ENCODE measurements at places on chromosomes 13 and 19.

DNA sequence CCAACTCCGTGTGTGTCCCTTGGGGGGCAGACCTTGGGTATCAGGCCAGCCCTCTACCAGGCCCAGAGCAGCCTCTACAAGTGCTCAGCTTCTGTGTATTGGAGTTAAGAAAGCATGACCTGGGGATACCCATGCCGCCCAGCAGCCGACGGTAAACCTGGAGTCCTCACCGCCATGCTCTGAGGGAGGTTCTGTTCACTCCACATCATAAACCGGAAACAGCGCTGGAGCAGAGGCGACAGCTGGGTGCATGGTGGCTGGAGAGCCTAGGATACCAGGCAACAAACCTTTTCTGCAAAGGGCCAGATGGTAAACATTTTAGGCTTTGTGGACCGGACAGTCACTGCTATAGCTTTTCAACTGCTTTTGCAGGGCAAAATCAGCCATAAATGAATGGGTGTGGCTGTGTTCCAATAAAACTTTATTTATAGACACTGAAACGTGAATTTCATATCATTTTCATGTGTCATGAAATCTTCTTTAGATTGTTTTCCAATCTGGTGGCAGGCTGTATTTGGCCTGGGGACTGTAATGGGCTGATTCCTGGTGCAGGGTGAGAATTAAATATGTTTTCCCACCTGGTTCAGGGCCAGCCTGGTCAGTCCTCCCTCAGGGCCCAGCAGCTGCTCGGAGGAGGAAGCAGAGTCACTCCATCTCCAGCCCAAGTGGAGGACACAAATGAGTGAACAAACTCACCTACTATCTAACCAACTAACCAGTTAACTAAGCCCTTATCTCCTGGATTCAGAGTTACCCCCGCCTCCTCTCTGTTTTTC, 30.9 kb downstream of the CEBPA start:
- no peaks in the 10 kb centered on the region for H3K36me3 ChIP-seq
- peaks cover 5% of the 10 kb centered on the region for H3K4me1 ChIP-seq
- H3K27ac ChIP-seq = no peak overlapping the region
- no peak for DNase-seq
- no peaks in the 10 kb centered on the region for H3K27me3 ChIP-seq

- no peak overlapping the region for H3K4me3 ChIP-seq
- no peaks in the 10 kb centered on the region for H3K27me3 ChIP-seq
- DNase-seq = peak; percentile 46
- peaks cover 18% of the 10 kb centered on the region for H3K4me1 ChIP-seq
- no peak overlapping the region for H3K27ac ChIP-seq
Measured at GRCh38 chr13:40096357-40096901, 441.0 kb downstream of the COG6 start.

GRCh38 chr13:63435667-63436324, 2020.1 kb upstream of the PCDH20 start:
- no peaks in the 10 kb centered on the region for H3K36me3 ChIP-seq
- no peaks in the 10 kb centered on the region for H3K27me3 ChIP-seq
- DNase-seq = no peak
- no peaks in the 10 kb centered on the region for H3K4me1 ChIP-seq
- H3K27ac ChIP-seq = no peak overlapping the region

DNA sequence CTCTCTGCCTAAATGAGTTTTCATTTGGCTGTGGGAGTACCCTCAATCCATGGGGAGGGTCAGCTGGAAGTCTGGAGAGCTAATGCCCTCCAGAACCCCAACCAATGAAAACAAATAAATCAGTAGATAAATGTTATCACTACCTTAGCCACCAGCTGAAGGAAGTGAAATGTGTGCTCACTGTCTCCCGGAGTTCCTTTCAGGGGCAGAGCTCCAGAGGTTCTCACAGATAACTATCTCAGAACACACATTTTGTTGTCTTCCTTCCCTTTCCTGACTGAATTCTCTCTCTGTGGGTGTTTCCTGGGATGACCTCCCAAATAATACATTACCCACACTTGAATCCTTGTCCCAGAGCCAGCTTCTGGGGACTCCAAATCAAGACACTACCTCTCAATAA, 779.6 kb downstream of the DIAPH3 start:
- no peak overlapping the region for H3K27ac ChIP-seq
- DNase-seq = no peak
- no peaks in the 10 kb centered on the region for H3K36me3 ChIP-seq
- H3K4me3 ChIP-seq = no peak overlapping the region
- H3K4me1 ChIP-seq = no peaks in the 10 kb centered on the region

- peak; percentile 16 for DNase-seq
- no peaks in the 10 kb centered on the region for H3K36me3 ChIP-seq
- no peaks in the 10 kb centered on the region for H3K4me1 ChIP-seq
- no peak overlapping the region for H3K4me3 ChIP-seq
Measured at GRCh38 chr13:111900390-111901131, 166.4 kb upstream of the SOX1 start.

- DNase-seq = no peak
- H3K4me3 ChIP-seq = no peak overlapping the region
- peaks cover 22% of the 10 kb centered on the region for H3K36me3 ChIP-seq
- H3K27ac ChIP-seq = no peak overlapping the region
- H3K4me1 ChIP-seq = peaks cover 5% of the 10 kb centered on the region
- H3K27me3 ChIP-seq = no peaks in the 10 kb centered on the region
Measured at GRCh38 chr13:36954542-36954941, 34.5 kb upstream of the SMAD9 start.

DNA sequence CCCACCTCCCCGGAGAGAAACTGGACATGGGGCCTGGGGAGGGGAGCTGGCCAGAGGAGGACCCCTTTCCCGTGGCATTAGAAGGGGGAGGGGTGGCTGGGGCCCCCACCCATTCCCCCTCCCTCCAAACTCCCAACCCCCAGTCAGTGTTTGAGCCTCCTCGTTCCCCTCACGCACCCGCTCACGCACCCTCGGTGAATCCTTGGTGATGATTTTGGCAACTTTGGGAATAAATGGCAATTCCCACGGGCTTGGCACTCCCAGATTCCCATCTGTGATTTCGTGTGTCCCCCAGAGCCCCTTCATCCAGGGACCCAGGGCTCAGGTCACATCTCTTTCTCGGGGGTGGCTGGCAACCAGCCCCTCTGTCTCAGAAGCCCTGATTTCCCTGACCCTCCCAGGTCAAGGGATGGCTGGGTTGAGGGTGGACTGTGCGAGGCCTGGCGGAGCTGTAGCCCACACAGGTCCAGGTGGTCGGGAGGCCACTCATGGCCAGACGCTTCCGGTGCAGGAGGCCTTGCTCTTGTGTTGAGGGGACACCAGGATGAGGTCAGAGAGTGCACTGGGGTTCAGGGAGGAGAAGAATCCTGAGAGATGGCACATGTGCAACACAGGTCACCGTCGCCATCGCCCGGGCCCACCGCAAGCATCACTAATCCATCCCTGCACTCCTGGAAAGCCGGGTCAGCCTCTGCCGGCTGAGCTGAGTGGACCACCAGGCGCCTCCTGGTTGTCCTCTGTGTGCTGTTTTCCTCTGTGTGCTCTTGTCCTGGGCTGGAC, 20.7 kb downstream of the EPN1 start:
- no peak overlapping the region for H3K4me3 ChIP-seq
- H3K36me3 ChIP-seq = peaks cover 11% of the 10 kb centered on the region
- no peaks in the 10 kb centered on the region for H3K27me3 ChIP-seq
- no peaks in the 10 kb centered on the region for H3K4me1 ChIP-seq
- H3K27ac ChIP-seq = no peak overlapping the region
- DNase-seq = no peak
